ENCODE measurements at places on chromosomes 3 and 15.

- DNase-seq: no peak
These were observed 956 bp downstream of the FGF12 start for GRCh38 chr3:192726385-192726784.

GRCh38 chr3:197576838-197577237 lies 21.1 kb upstream of the BDH1 start:
- DNase-seq: no peak

- no peak for DNase-seq
These were observed 101.2 kb upstream of the PTX3 start for GRCh38 chr3:157335233-157336076.

DNA sequence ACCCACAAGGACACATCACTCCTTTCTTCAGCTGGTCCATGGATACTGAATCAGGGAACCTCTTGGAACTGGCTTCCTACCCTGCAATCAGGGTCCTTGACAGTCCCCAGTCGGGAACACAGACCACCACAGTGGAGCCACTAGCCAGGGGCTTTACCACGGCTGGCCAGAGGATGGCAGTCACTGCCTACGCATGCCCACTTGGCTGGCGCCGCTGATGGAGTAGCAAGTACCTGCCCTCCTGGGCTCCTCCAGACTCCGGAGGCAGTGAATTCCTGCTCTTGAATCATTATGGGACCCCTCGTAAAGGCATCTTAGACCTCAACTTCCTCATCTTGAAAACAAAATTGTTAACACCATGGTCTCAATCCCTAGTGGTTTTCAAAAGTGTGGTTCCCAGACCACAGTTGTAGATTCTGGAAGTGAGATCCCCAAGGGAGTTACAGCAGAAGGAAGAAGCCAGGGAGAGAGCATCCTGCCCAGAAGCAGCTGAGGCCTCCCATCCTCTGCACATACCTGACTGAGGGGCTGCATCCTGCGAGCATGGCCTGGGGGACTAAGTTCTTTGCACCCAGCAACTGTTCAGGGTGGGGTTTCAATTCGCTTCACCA lies 9.1 kb upstream of the SKIC8 start:
- DNase-seq: peak; percentile 67

GRCh38 chr15:62472616-62473299 lies 307.7 kb upstream of the C2CD4B start:
- DNase-seq: no peak

- DNase-seq: no peak
These were observed 233.2 kb upstream of the CMC1 start for GRCh38 chr3:28008235-28008634.

GRCh38 chr3:52529376-52530333 lies 4.0 kb downstream of the NT5DC2 start:
- DNase-seq: no peak

DNA sequence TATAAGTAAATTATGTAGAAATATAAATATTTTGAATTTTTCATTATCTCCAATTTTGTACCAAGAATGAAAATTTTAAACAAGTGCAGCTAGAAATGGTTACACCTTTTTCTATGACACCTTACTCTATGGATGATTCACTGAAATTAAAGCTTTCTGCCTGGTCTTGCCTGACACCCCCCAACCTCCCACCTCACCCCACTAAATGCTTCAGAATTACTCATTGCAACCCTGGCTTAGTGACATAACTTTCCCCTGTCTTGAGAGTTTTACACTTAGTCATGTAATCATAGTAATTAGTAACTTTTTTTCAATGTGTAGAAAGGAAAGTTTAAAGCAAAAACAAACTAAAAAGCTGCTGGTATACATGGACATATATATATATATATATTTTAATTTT lies 42.0 kb upstream of the MEIS2 start:
- no peak for DNase-seq

DNA sequence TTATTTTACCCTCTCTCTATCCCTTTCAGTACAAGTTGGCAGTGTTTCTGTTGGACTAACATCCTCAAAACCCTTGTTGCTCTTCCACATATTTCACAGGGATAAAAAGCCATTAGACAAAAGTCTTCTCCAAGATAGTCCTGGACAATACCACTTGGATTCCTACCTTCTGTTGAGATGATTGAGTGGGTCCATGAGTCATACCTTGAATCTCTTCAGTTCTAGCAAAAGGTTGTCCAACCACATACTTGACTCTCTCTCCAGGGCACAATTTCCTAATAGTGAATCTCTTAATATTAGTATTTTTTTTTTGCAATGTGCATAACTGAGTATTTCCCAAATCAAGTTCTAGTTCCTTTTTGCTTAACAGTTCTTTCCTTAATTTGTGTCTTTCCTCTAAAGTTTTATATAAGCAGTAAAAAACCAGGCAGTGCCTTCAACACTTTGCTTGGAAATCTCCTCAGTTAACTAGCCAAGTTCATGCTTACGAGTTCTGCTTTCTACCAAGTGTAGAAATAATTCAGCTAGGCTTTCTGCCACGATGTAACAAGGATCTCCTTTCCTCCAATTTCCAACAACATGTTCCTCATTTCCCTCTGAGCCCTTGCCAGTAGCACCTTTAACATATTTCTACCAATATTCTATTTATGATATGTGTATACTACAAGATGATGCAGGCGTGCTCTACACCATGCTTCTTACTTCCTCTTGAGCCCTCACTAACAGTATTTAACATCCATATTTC lies 68.3 kb upstream of the NEO1 start:
- DNase-seq: no peak

- no peak for DNase-seq
These were observed 1.2 kb downstream of the RASGRF1 start for GRCh38 chr15:79089331-79089889.

- no peak for DNase-seq
These were observed 15.5 kb upstream of the ECT2 start for GRCh38 chr3:172735014-172735413.

- DNase-seq: no peak
These were observed 2.7 kb downstream of the TMEM108 start for GRCh38 chr3:133040696-133041523.

- no peak for DNase-seq
These were observed 311.9 kb downstream of the FOXP1 start for GRCh38 chr3:71271596-71271995.

- no peak for DNase-seq
These were observed 18.2 kb upstream of the KIF23 start for GRCh38 chr15:69395991-69396390.

- DNase-seq: no peak
These were observed 159.2 kb downstream of the TPRG1 start for GRCh38 chr3:189331002-189331418.

DNA sequence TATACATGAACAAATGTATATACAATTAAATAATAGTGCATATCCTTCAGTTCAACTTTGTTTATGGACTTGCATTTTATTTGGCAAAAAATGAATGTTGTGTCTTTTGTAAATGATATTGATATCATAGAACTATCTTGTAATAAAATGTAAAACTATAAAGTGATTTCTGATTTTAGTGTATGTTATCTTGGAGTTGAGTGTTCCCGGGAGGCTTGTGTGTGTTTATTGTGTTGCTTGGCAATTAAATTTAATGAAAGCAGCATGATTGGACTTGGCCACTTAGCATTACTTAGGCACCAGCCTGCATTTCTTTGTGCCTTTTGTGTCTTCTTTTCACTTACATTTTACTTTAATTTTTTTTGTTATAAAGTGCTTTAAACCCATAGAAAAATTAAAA lies 10.6 kb downstream of the ARHGEF26 start:
- DNase-seq: no peak

GRCh38 chr3:182393151-182393550 lies 400.2 kb upstream of the ATP11B start:
- DNase-seq: no peak

GRCh38 chr3:58566398-58567250 lies 10.6 kb downstream of the FAM107A start:
- DNase-seq: no peak

GRCh38 chr3:172982736-172983364 lies 158.2 kb downstream of the SPATA16 start:
- no peak for DNase-seq

DNA sequence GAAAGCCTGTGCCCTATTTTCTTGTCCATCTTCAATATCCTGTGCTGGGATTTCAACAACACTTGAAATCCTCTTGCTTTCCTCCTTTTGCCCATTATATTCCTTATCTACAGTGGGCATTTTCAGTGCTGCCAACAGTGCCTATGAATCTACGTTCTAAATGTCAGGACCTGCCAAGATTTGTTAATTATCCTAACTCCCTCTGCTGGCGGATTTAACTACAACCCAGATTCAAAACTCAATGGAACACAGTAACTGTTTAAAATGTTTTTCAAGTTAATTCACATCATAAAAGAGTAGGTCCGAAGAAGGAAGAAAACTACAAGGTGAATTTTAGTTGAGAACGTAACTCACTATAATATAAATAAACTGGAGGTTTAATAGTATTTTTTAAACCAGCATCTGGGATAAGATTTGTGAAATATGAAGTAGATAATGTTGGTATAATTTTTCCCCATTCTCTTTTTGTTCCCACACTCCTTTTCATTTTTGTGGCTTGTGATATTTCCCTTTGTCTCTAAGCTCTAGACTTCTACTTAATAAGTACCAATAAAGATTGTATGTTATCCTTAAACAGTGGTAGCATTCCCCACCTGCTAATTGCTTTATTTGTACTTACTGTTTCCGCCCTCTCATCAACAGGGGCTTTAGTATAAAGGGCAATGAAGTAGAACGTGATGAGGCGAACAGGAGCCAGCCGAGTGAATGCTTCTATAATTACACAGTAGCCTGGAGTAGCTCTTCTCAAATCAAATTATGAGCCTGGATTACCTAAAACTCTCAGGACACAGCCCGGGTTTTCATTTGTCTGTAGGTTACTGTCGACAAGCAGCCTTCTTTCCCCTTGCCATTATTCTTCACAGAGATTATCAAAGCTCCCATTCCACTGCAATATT lies 302.5 kb upstream of the ATP11B start:
- no peak for DNase-seq

GRCh38 chr3:117234331-117234730 lies 524.8 kb downstream of the TUSC7 start:
- no peak for DNase-seq

DNA sequence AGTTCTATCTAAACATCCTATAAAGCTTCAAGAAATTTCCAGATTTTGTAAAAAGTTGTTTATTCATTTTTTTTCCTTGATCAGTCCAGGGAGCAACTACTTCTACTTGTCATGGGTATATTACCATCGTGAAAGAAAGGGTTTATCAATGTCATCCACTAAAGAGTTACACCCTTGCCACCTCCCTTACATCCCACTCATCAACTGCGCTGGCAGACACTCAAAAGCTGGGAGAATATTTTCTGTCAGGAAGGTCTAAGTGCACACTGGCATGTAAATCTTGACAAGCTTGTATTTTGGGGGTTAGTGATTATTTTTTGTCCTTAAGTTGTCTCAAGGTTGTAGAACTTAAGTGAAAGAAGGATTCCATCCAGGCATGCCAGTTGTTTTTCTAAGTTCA lies 188.3 kb upstream of the ARL6 start:
- DNase-seq: no peak

DNA sequence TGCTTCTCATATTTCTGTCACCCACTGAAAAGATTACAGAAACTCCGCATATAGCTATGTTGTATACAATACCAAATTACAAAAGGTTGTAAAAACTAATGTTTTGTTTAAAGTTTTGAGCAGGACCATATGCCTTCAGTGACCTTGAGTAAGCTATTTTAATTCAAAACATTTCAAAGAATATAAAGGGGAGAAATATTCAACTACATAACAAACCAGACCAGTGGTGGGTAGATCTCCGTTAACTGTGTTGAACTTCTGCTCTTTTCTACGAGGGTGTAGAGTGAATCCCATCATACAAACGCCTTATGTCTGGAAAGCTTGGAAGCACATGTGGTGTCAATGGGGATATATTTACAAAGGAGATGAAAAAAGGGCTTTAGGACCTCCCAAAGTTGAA lies 68.4 kb upstream of the NR2F2 start:
- no peak for DNase-seq

- no peak for DNase-seq
These were observed 106.2 kb upstream of the MCTP2 start for GRCh38 chr15:94125156-94125555.

- no peak for DNase-seq
These were observed 139.3 kb downstream of the ZNF609 start for GRCh38 chr15:64599716-64600115.

- DNase-seq: no peak
These were observed 436.0 kb upstream of the PROK2 start for GRCh38 chr3:72220946-72221345.

GRCh38 chr15:100852630-100853029 lies 27.0 kb upstream of the ALDH1A3 start:
- DNase-seq: no peak

DNA sequence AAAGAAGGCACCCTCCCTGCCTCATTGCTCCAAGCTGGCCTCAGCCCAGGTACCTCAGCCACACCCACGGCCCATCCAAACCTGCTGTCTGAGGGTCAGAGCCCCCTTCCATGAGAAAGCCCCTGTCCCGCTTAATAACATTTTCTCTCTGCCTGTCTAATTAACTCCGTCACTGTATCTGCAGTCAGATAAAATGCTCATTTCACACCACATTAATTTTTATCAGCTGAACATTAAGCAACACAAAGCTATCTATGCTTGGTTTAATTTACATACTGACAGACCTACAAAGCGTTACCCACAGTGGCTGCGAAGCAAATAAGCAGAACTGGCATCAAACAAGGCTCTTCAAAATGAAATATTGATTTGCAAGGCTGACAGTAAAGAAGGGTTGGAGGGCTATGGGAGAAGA lies 309.8 kb upstream of the ICE2 start:
- no peak for DNase-seq

- no peak for DNase-seq
These were observed 168.1 kb downstream of the NSMCE3 start for GRCh38 chr15:29101491-29101890.

DNA sequence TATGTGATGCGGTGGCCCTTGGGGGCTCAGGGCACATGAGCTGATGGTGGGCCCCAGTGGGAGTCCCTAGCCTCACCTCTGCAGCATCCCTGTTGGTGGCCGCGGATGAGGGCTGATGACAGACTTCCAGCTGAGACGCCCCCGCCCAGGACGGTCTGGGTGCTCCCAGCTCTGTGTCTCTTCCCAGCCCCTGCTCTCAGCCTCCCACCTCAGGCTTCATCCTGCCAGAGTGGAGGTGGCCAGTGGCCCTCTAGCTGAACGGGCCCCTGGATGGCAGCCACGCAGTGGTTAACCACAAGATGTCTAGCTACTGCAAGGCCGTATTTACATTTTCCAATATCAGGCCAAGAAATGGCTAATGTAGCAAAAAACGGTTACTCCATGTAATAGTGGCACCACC lies 205.3 kb upstream of the LINGO1 start:
- no peak for DNase-seq

DNA sequence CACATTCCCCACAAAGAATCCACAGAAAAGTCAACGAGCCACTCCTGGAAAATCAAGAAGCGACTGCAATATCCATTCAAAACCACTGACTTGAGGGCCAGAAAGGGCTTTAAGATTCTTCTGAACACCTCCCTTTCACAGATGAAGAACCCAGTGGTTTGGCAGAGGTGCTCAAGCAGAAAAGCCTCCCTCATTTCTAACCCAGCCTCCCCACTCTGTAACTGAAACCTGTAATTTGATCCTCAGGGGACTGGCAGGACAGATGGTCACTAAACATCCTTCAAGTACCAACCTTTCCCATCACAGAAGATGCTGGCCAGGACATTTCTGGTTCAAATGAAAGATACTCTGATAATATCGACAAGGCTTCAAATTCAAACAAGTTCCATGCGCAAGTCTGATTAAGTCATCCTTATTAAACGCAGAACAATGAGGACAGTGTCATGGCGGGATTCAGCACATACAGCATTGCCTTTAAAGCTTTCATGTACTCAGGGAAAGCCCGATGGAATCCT lies 5.5 kb downstream of the SEMA5B start:
- no peak for DNase-seq

Measured in hematopoietic multipotent progenitor cell treated with erythropoietin and hydrocortisone succinate and interleukin-3 and kit ligand, for 15 days (in vitro differentiated cells).